ENCODE measurements at places on chromosomes 2 and 18.

DNA sequence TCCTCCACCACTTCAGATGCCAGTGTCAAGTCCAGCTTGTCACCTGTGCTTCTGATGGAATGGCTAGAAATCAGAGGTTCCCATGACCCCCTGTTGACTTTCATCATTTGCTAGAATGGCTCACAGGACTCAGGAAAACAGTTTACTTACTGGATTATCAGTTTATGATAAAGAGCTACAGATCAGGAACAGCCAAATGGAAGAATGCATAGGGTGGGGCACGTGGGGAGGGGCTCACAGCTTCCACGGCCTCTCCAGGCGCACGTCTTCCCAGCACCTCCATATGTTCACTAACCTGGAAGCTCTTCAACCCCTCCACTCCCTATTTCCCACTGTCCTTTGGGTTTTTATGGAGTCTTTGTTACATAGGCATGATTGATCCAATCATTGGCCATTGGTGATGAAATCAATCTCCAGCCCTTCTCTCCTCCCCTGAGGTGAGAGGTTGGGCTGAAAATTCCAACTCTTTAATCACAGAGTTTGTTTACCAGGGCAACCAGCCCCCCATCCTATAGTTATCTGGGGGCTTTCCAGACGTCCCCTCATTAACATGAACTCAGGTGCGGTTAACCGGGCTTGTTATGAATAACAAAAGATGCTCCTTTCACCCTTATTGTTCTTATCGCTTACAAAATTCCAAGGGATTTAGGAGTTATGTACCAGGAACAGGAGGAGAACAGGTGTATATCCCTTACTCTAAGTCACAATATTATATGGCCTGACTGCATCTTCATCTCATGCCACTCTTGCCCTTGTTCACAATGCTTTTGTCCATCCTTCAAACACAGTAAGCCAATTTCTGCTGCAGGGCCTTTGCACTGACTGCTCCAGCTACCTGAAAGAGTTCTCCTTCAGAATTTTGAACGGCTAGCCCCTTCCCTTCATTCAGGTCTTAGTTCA, 35.2 kb downstream of the ANXA4 start:
- DNase-seq: no peak

GRCh38 chr2:205364261-205364660, 318.0 kb upstream of the NRP2 start:
- DNase-seq: no peak

DNA sequence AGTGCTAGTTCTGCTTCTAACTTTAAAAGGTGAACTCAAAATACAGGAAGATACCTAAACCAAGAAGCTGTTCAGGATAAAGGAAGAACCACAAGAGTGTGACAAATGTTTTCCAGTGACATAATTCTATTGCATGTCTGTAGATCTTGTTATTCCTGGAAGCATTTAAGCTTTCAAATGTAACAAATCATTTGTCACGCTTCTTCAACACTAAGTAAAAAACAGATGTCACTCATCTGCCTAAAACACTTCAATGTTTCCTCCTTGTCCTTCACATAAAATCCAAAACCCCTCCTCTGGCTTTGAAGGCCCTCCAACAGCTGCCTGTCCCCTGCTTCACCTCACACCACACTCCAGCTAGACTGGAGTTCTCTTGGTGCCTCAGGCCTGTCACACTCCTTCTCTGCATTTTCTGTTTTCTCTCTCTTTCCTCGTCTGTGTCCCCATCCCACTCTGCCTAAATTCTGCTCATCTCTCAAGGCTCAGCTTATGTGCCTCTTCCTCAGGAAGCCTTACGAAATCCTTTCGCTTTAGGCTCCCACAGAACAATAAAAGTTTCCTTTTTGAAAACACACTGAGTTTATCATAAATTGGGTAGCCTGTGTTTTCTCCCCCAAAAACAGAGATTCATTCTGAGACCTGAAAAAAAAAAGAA, 6.4 kb upstream of the CLEC4F start:
- no peak for DNase-seq

DNA sequence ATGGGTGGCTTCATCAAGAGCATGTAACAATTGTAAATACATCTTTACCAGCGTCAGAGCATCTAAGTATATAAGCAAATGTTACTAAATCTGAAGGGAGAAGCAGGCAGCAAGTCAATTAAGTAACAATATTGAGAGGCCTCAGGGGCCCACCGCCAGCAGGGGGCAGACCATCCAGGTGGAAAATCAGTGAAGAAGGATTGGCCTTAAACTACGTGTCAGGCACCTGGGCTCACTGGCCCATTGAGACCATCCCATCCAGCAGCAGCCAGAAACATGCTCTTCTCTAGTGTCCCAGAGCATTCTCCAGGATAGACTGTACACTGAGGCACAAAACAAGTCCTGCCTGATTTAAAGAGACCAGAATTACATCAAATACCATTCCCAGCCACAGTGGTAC, 96.2 kb upstream of the SNTG2 start:
- peak; percentile 22 for DNase-seq

Measured in cardiac muscle cell (in vitro differentiated cells and primary cell).